ENCODE measurements at places on chromosomes 2 and 18. TPM values are rescaled to one million over a fixed set of nuclear protein-coding genes. Genes with fewer than 3 reads are reported as not detected.

The HOXD12 gene
- total RNA-seq = not detected

The LBX2 gene
- total RNA-seq = 0.83 TPM

The ZNF638 gene
- total RNA-seq = 77.9 TPM

The STAM2 gene
- total RNA-seq = 27.3 TPM

The TWIST2 gene
- total RNA-seq = 6.2 TPM

The FBXO48 gene
- 0.67 TPM for total RNA-seq

The TEKT4 gene
- total RNA-seq = not detected

The POLR1A gene
- 20.6 TPM for total RNA-seq

The NMUR1 gene
- total RNA-seq = 0.67 TPM

- H3K36me3 ChIP-seq = no peaks in the 10 kb centered on the region
- peaks cover 10% of the 10 kb centered on the region for H3K4me1 ChIP-seq
- no peak overlapping the region for H3K27ac ChIP-seq
- DNase-seq = no peak
- H3K4me3 ChIP-seq = no peak overlapping the region
Observed at GRCh38 chr2:231360401-231360800, 35.1 kb upstream of the B3GNT7 start.

DNA sequence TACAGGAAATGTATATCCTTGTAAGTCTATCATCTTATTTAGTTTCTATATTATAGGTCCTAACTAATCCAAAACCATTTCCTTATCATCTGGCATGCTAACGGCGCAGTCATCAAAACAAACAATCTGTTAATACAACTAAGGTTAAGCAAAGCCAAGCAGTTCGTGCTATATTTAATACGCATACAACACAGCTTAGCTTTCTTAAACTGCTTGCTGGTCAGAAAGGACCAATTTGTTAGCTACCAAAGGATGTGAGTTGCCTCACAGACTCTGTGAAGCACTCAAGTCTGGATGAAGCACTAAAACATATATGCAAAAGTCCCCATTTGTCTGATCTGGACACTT is 67.0 kb downstream of the ZEB2 start:
- H3K27ac ChIP-seq = peak overlapping the region; percentile 80
- H3K27me3 ChIP-seq = no peaks in the 10 kb centered on the region
- H3K4me1 ChIP-seq = no peaks in the 10 kb centered on the region
- peak overlapping the region; percentile 30 for H3K4me3 ChIP-seq
- H3K36me3 ChIP-seq = no peaks in the 10 kb centered on the region

GRCh38 chr2:25215948-25216679 is 47.7 kb upstream of the POMC start:
- DNase-seq = peak; percentile 64
- H3K36me3 ChIP-seq = no peaks in the 10 kb centered on the region
- H3K4me1 ChIP-seq = peaks cover 6% of the 10 kb centered on the region
- H3K27ac ChIP-seq = peak overlapping the region; percentile 78
- peak overlapping the region; percentile 43 for H3K4me3 ChIP-seq

GRCh38 chr2:172496160-172496608 is 59.7 kb upstream of the PDK1 start:
- H3K4me1 ChIP-seq = no peaks in the 10 kb centered on the region
- H3K36me3 ChIP-seq = peaks cover 11% of the 10 kb centered on the region
- no peak overlapping the region for H3K27ac ChIP-seq
- no peaks in the 10 kb centered on the region for H3K27me3 ChIP-seq
- no peak for DNase-seq

GRCh38 chr2:19879120-19879519 is 22.7 kb downstream of the TTC32 start:
- H3K4me3 ChIP-seq = no peak overlapping the region
- peak; percentile 47 for DNase-seq
- H3K27ac ChIP-seq = no peak overlapping the region
- H3K27me3 ChIP-seq = no peaks in the 10 kb centered on the region
- no peaks in the 10 kb centered on the region for H3K4me1 ChIP-seq

DNA sequence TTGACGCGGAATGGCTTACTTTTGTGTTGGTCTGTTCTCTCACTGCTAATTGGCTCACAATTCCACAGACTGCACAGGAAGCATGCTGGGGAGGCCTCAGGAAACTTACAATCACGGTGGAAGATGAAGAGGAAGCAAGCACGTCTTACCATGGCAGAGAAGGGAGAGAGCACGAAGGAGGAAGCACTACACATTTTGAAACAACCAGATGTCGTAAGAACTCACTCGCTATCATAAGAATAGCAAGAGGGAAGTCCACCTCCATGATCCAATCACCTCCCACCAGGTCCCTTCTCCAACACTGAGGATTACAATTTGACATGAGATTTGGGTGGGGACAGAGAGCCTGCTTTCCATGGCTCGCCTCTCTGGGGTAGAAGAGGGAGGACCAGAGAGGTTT is 106.2 kb downstream of the KCNF1 start:
- DNase-seq = peak; percentile 5
- no peak overlapping the region for H3K27ac ChIP-seq
- no peaks in the 10 kb centered on the region for H3K4me1 ChIP-seq
- no peaks in the 10 kb centered on the region for H3K36me3 ChIP-seq
- H3K27me3 ChIP-seq = no peaks in the 10 kb centered on the region
- H3K4me3 ChIP-seq = no peak overlapping the region

DNA sequence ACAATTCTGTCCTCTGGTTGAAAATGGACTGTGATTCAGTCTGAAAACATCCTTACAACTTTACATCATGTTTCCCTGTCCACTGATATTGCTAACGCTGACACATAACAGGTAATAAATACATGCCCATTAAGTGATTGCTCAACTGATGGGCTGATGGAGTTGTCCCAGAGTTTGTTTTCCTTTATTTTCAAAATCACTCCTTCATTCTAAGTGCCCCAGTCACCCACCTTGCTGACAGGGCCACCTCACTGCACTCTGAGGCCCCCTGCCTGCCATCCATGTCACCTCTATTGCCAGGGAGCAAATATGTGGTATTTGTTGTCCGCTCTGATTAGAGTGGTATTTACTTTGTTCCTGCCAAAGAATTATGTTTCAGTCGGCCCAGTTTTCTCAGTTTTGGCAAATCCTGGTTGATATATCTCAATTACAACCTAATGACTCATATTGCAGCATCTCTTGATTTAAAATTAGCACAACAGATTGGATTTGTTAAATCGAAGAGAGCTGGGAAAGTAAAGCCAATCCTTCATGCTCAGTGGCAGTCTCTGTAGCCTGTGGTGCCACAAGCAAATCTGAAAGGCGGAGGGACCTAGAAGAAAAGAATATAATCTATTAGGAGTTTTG is 105.1 kb downstream of the RDH14 start:
- H3K4me3 ChIP-seq = no peak overlapping the region
- no peaks in the 10 kb centered on the region for H3K27me3 ChIP-seq
- peaks cover 15% of the 10 kb centered on the region for H3K4me1 ChIP-seq
- DNase-seq = no peak
- no peaks in the 10 kb centered on the region for H3K36me3 ChIP-seq
- H3K27ac ChIP-seq = peak overlapping the region; percentile 42

GRCh38 chr2:25043241-25043867 is 1.5 kb downstream of the EFR3B start:
- no peaks in the 10 kb centered on the region for H3K4me1 ChIP-seq
- no peak overlapping the region for H3K27ac ChIP-seq
- H3K4me3 ChIP-seq = peak overlapping the region; percentile 83
- no peaks in the 10 kb centered on the region for H3K27me3 ChIP-seq
- H3K36me3 ChIP-seq = no peaks in the 10 kb centered on the region
- no peak for DNase-seq

GRCh38 chr2:236545248-236545658 is 24.4 kb upstream of the ACKR3 start:
- H3K36me3 ChIP-seq = no peaks in the 10 kb centered on the region
- no peaks in the 10 kb centered on the region for H3K4me1 ChIP-seq
- no peak for DNase-seq
- H3K27ac ChIP-seq = no peak overlapping the region
- no peak overlapping the region for H3K4me3 ChIP-seq

DNA sequence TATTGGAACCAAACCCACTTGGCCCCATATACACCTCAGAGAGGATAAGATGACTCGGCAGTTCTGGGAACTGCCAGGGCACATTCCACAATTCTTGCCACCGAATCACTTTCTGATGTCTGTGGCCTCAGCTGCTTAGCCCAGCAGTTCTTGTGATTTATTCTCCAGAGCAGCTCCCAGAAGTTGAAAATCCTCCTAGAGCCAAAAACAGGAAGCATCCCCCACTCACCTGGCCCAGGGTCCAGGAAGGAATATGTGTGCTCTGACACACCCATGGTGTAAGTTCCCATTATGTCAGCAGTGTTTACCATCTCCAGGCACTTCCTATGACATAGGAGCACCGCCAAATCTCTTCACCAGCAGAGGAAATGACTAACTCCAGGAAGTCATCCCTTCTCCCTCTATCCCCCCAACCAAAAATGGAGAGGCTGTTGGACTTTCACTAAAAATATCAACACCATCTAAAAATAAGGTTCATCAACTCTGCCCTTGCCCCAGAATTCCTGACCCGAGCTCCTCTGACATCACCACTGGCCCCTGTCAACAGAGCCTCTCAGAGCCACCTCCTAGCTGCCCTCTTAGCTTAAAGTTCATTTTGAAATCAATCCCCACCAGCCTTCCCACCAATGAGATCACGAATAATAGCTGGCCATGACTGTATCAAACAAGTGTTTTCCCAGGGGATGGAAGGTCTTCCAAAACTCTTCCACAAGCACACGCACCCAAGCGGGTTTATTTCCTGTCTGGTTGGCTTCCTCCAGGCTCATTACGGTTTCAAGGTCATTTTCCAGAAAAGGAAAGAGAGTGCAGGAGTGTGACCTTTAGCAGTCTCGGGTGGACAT is 223.1 kb upstream of the PARD3B start:
- no peaks in the 10 kb centered on the region for H3K36me3 ChIP-seq
- H3K4me3 ChIP-seq = no peak overlapping the region
- H3K4me1 ChIP-seq = no peaks in the 10 kb centered on the region
- H3K27me3 ChIP-seq = no peaks in the 10 kb centered on the region
- peak overlapping the region; percentile 21 for H3K27ac ChIP-seq
- no peak for DNase-seq

DNA sequence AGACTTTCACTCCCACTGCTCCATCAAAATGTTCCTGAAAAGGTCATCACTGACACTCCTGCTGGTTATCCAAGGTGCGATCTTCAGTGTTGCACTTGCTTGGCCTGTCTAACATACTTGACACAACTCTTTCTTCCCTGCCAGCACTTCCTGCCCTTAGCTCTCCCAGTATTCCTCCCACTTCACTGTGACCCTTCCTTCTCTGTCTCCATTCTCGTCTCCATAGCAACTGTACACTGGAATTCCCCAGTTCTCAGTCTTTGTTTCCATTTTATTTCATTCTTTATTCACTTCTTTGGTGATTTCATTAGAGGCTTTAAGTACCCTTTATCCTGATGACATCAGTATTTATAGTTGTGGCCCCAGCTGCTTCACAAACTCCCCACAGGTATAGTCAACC is 333.0 kb downstream of the IRS1 start:
- H3K27ac ChIP-seq = no peak overlapping the region
- H3K27me3 ChIP-seq = no peaks in the 10 kb centered on the region
- DNase-seq = no peak
- no peak overlapping the region for H3K4me3 ChIP-seq

DNA sequence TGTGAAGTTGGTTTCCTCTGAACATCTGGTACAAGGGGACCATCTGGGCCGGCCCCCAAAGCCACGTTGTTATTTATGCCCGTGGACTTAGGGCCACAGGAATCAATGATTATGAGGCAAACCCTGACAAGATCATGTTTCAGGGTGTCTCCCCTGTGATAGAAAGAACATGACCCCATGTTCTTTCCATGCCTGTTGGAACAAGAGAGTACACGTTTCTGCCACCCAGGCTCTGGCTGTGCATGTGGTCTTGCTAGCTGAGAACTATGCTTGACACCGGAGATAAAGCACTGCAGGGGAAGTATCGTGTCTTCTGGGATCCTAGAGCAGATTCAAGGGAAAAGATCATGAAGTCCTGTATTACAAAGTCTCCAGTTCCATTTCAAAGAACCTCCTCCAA is 64.2 kb downstream of the TMEM17 start:
- H3K36me3 ChIP-seq = no peaks in the 10 kb centered on the region
- no peaks in the 10 kb centered on the region for H3K4me1 ChIP-seq
- DNase-seq = peak; percentile 30
- no peak overlapping the region for H3K27ac ChIP-seq
- H3K4me3 ChIP-seq = no peak overlapping the region

DNA sequence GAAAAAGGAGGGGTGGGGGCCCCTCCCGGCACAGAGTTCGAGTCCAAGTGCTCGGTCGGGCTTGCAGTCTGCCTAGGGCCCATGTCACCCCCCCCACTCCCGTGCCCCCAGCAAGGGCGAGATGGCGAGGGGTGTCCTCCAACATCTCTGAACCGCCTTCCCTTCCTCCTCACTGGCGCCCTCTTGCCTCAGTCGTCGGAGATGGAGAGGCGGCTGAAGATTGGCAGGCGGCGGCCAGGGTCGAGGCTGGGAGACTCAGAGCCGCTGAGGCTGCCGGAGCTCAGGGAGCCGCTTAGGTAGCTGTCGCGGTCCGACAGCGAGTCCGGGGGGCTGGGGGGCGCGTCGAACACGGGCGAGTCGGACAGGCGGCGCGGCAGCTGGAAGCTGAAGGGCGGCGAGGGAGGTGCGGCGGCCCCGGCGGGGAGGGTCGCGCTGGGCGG is 2.3 kb downstream of the ZFP36L2 start:
- peaks cover 64% of the 10 kb centered on the region for H3K4me1 ChIP-seq
- H3K27ac ChIP-seq = peak overlapping the region; percentile 100
- H3K36me3 ChIP-seq = peaks cover 35% of the 10 kb centered on the region
- no peaks in the 10 kb centered on the region for H3K27me3 ChIP-seq
- DNase-seq = no peak

DNA sequence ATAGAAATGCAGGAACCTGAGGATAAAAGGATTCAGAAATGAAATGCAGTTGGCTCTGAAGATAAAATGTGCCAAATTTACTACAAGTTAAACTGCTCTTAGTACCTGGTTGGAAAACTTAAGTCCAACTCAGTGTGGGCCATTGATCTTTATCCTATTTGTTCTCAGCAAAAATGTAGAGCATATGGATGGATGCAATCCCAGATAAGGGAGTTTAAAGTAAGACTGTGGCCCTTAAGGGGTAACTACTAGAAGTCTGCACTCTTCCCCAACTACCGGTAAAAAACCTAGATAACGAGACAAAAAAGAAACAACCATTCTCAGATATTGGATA is 63.9 kb downstream of the MDH1 start:
- DNase-seq = no peak
- H3K36me3 ChIP-seq = no peaks in the 10 kb centered on the region
- no peak overlapping the region for H3K4me3 ChIP-seq
- no peaks in the 10 kb centered on the region for H3K27me3 ChIP-seq
- H3K27ac ChIP-seq = no peak overlapping the region

Measured in right atrium auricular region (tissue), 2 donors.